Lower leg skin (tissue), 4 donors: ENCODE measurements at places on chromosomes 6 and 20.

DNA sequence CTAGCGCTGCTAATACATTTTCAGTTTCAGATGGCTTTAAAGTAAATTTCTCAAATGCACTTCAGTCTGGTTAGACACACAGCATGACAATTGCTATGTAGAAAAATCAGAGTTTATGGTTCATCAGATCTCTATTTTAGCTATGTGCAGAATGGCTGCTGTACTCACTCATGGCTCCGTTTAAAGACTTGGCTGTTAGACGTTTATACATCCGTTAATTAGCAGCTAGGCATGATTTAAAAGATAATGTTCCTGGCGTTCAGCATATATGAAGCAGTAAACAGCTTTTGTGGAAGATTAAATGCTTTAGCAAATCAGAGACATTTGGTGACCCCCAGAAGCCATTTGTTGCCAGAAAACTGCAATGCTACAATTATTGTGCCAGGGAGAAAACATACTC lies 350.0 kb upstream of the MANEA start:
- DNase-seq = no peak

- no peak for DNase-seq
These were observed 100.1 kb downstream of the GRM4 start for GRCh38 chr6:34045771-34046170.

DNA sequence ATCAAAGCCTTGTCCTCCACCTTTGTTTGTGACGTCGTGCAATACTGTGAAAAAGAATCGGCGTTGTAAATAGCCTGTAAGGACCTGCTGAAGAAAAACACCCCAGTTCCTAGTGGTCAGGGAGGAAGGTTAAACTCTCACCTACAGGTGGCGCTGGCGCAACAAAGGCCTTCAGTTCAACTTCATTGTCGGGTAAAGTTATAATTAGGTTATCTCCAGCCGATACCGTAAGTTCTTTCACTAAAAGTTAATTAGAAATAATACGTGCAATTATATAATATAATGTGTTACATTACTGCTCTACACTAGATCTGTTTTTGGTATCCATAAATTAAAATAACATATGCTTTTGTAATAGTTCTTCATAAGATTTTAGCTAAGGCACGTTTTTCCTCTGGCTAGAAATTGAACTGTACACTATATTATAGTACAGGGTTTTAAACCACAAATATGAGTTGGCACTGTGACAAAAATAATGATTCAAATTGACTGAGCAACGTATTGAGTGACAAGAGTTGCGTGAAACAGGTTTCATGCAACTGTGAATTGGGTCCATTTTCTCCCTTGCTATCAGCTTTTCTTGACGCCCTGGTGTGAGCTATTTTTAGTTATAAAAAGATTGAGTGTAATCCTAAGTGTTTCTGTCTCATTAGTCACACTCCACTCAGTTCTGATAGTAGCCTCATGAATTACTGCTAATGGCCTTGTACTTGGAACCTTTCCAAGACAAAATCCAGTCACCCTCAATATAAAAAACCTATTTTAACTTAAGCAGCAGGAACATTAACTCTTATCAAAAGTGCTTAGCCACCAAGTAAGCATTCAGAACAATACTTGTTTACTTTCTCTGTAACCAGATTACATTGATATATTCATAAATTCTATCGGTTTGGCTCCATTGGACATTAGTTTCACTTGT lies 62.3 kb downstream of the KIAA0319 start:
- DNase-seq = peak; percentile 62

- no peak for DNase-seq
These were observed 103.2 kb downstream of the RIN2 start for GRCh38 chr20:19861147-19861759.

DNA sequence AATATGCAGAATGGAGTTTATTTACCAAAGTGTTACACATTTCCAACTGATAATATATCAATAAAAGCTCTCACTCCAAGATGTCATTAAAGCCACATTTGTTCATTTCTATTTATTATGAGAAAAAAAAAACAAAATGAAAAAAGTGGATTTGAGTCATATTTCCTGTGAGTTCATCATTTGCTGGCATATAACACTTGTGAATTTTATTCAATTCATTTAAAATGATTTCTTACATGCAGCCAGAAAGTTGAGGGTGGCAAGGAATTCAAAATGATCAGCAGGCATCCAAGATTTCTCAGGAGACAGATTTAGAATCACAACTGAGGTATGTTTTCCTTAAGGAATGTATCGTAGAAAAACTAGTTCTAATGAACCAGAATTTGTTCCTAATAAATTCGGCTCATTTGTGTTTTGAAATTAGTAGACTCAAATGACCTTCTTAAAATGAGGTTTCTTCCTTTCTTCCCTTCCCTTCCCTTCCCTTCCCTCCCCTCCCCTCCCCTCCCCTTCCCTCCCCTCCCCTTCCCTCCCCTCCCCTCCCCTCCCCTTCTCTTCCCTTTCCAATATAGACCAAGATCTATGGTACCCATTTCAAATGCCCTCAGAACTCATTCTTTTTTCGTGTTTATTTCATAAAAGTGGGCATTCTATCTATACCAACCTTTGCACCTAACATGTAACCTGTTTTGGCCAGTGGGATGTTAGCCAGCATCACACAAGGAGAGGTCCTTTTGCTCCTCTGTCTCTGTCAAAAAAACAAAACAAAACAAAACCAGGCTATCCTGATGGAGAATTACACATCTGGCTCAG lies 357.9 kb upstream of the TSHZ2 start:
- DNase-seq = no peak

GRCh38 chr6:3835055-3835731 lies 14.0 kb upstream of the FAM50B start:
- DNase-seq = peak; percentile 79

- no peak for DNase-seq
These were observed 49.2 kb downstream of the KHDRBS2 start for GRCh38 chr6:62236784-62237183.

GRCh38 chr6:10140824-10141223 lies 274.1 kb downstream of the TFAP2A start:
- no peak for DNase-seq

- no peak for DNase-seq
These were observed 6.4 kb downstream of the CD109 start for GRCh38 chr6:73702444-73702843.

DNA sequence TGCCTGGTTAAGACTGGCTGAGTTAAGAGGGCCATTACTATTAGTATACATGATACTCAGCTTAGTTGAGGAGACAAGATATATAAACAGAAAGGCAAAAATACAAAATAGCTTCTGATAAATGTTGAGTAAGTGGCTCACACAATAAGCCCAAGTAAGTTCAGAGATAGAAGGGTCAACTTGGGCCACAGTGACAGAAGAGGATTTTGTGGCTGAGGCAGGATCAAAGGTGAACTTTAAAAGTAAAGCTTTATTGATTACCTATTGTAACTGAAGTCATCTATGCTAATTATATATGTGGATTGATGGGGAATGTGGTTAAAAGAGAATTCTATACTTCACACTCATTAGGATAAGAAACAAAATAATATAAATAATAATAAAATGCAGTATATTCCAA lies 80.8 kb downstream of the PHACTR2 start:
- DNase-seq = no peak

DNA sequence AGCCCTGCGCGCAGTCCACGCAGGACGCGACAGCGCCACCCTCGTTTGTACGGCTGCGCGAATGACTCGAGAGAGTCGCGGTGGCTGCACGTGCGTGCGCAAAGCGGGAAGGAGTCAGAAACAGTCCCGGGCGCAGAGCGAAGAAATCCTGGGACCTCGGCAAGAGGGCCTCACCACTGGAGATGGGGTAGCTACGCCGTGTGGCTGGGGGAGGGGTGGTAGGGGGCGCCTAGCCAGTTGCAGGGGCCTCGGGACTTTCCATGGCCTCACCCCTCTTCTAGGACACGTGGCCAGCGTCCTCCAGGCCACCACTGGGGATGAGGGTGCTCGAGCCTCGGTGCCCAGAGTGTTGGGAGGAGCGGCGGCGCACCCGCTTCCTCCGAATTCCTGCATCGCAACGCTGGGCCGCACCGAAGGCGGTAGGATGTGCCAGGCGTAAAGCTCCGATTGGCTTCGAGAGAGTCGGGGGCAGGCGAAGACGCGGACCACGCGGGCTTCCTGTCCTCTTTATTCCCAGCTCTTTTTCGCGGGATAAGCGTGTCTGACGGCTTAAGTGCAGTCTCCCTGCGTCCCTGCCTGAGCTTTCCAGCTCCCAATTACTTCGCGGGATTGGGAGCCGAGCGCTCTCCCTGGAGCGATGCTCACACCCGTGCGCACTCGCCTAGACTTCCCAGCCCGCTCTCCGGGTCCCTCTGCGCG lies 38.7 kb downstream of the NCR2 start:
- DNase-seq = peak; percentile 56

GRCh38 chr6:85679445-85680123 lies 36.9 kb upstream of the SYNCRIP start:
- DNase-seq = no peak

- DNase-seq = no peak
These were observed 601.1 kb upstream of the MAN1A1 start for GRCh38 chr6:119950681-119951080.

- DNase-seq = no peak
These were observed 54.8 kb downstream of the WDR27 start for GRCh38 chr6:169646906-169647567.

DNA sequence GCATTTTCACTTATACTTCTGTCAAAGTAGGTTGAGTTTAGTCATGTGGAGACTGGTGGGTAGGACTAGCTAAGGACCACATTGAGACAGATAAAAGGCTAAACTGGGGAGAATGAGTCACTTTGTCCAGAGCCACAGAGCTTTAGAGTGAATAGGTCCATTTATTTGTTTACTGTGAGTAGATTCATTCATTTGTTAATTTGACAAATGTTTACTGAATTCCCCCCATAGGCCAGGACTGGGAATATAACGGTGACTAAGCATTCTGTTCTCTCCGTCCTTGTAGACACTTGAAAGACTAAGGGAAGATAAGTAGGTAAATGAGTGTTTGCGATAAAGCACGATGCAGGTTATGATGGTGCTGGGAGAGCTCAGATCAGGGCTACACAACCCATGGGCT lies 699.7 kb upstream of the ID4 start:
- DNase-seq = no peak

DNA sequence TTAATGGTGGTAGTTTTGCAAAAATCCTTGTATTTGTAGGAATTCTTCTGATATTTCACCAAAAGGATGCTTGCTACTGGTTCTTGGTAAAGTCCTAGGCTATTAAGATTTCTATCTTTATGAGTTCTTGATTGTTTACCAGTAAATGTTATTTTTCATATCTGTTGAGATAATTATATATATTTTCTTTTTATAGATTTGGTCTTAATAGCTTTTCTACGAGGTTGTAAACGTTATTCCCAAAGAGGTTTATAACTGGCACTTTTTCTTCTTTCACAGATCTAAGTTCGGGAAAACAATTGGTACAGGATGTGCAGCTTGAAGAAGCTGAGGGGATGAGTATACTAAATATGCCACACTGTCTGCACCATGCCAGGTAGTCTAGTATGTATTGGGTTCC lies 55.1 kb upstream of the HBS1L start:
- no peak for DNase-seq

DNA sequence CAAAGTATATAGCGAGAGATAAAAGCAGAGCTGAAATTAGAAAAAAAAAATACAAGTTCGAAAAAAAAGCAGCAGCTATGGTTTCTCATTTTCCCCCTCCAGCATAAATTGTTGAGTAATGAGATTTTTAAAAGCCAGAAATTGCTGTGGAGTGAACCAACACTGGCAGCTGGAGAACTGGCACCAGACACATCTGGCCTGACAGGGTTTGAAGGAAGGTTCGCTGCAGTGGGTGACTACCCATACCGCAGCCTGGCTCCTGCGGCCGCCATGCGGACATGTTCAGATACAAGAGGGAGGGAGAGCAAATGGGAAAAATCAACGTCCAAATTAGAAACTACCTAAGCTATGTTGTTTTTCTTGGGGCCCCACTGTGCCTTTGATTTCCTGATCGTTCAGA lies 3.3 kb downstream of the APCDD1L start:
- peak; percentile 52 for DNase-seq

GRCh38 chr6:16670183-16670582 lies 91.1 kb downstream of the ATXN1 start:
- no peak for DNase-seq

DNA sequence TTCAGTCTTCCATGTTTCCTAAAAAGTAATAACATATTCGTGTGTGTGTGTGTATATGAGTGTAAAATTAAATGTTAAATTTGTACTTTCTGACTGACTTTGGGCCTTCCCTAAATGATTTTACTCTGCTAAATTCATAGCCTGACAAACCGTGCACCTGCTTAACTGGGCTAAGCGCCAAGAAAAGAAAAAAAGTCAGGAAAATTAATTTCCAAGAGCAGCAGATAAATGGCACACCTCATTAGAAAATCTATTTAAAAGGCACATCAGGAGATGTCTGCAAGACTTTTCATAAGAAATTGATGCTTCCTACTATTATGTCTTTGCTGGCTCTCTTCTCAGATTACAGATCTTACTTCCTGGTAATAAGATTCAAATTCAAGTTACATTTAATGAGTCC lies 72.4 kb downstream of the TRDN start:
- DNase-seq = no peak

DNA sequence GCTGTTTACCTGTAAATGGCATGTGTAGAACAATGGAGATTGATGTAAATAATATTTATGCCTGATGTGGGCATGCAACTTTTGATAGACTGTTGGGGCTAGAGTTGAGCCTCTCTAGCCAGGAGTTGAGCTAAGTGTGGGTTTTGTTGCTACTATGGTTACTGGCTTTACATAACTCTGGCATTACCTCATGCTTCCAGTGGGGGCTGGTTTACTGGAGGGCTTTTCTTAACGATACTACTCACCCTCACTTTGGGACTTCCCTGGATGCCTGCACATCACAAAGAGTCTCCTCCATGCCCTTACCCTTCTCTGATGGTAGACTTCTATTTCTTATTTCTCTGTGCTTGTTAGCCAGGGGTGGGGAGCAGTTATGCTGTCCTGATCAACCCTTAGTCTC lies 524.6 kb upstream of the CDH4 start:
- no peak for DNase-seq

GRCh38 chr6:51842804-51843378 lies 244.5 kb downstream of the PKHD1 start:
- DNase-seq = no peak

- no peak for DNase-seq
These were observed 27.9 kb upstream of the EEF1A1 start for GRCh38 chr6:73548458-73549446.

- DNase-seq = no peak
These were observed 46.8 kb downstream of the KCNB1 start for GRCh38 chr20:49435639-49436038.

DNA sequence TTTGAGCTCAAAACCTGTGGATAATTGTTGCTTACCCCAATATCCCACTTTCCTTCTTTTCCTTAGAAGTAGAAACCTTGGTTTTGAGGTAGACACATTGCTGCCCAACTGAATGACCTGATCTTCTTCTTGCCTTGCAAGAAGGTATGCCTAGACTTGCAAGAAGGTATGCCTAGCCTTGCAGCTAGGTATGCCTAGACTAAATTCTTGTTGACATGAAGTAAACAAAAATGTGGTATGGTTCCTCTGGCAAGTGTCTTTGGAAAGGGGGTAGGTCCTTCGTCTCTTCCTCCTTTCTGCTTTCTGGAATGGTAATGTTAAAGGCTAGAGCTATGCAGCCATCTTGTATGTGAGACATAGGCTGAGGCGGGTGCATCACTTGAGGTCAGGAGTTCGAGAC lies 129.2 kb downstream of the GMPR start:
- DNase-seq = no peak
